CD4-positive, alpha-beta memory T cell (primary cell): ENCODE measurements at places on chromosomes 12 and 14.

- no peak for DNase-seq
These were observed 458.9 kb upstream of the LMO3 start for GRCh38 chr12:17064834-17065233.

DNA sequence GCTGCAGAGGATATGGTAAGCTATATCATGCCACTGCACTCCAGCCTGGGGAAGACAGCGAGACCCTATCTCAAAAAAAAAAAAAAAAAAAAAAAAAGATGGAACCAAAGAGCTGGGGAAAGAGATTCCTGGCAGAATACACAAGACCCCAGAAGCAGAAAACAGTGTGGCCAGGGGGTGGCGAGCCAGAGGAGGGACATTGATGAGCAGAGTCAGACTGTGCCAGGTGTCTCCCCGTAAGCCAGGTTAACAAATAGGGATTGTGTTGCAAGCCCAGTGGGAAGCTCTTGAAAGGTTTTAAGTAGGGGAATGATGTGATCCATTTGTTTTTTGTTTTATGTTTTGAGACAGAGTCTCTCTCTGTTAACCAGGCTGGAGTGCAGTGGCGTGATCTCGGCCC is 56.1 kb downstream of the FIGNL2 start:
- no peak for DNase-seq

- no peak for DNase-seq
These were observed 25.6 kb downstream of the AKAP6 start for GRCh38 chr14:32354716-32355115.

GRCh38 chr12:4386801-4387200 is 7.3 kb upstream of the FGF23 start:
- no peak for DNase-seq

- no peak for DNase-seq
These were observed 20.4 kb upstream of the FBXO33 start for GRCh38 chr14:39452680-39453079.

DNA sequence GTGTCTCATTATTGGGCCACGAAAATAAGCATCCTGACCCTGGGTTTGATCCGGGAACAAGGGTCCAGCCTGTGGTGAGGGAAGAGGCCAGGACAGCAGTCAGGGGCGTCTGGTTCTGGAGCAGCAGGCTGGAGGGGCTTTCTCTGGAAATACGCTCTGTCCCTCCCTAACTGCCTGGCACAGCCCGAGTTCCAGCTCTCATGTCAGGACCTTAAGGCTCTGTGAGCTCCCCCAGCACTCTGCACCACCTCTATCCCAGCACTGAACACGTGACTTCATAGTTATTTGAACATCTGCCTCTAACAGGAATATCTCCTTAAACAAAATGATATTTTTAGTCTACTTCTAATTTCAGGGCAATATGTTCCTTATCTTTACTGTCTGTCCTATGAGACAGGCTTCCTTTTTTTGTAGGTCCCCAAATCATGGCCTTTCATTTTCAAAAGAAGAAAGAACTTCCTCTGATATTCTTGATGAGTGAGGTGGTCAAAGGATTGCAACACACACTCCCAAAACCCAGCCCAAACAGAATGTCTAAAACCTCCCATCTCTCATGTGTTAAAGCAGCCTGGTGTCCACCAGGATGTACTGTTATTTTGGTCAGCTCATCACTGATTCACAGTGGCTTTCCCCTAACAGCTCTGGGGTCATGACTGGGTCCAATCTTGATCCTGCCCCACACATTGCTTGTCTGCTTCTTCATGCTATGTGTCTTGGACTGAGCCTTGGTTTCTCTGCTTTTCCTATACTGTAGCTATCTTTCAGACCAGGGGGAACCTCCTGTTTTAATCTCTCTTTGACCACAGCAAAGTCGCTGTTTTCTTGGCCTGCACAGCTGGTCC is 9.7 kb downstream of the AQP6 start:
- DNase-seq: no peak

- DNase-seq: no peak
These were observed 484 bp downstream of the ALKBH1 start for GRCh38 chr14:77707355-77707723.
